ENCODE measurements at places on chromosomes 13 and 19.
A peak's percentile ranks its signal among the peaks of the same experiment; 100 is the strongest.

DNA sequence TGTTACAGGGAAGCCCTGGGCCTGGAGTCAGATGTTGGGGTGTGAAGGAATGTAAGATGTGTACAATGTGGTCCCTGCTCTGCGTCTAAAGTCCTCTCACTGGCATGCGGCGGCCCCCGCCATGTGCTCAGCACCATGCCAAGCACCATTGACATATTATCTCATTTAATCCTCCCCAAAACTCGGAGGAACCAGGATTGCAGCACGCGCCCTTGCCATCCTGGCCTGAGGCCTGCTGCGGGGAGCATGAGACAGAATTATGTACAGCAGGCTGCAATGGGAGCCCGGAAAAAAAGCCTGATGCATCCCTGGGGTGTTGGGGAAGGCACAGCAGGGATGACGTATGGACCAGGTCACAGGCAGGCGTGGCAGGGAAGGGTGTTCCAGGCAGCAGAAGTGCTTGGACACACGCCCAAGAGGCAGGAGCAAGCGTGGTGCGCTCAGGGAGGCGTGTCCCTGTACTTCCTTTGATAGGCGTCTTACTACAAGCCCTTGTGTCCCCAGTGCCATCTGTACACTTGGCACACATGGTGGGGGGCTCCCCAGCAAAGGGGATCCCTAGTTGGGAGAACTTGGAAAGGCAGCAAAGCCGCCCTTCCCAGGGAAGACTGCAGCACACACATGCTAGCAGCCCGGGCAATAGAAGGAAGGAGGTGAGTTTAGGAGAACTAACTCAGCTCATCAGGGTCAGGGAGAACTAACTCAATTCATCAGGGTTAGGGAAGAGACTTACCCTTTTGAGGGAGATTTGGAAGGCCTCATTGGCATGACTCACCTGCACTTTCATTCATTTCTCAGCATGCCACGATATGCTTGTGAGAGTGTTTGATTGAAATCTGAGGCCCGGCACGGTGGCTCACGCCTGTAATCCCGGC, 3.4 kb downstream of the EVI5L start:
- DNase-seq = no peak

DNA sequence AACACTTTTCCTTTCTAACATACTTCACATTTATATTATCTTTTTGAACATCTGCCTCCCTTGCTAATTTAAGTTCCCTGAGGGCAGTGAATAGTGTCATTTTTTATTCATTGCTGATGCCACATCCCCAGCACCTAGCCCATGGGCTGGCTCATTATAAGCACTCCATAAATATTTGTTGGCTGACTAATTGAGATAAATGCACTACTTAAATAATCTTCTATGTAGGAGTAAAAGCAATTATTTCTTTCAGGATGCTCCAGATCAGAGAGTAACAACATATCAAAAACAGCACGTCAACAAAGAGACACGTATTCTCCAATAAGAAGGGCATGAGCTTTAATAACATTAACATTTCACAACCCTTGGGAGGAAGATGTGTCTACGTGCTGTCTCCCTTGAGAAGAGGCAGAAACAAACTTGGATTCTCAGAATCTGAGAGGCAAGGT, 228.2 kb downstream of the LHFPL6 start:
- DNase-seq = no peak

DNA sequence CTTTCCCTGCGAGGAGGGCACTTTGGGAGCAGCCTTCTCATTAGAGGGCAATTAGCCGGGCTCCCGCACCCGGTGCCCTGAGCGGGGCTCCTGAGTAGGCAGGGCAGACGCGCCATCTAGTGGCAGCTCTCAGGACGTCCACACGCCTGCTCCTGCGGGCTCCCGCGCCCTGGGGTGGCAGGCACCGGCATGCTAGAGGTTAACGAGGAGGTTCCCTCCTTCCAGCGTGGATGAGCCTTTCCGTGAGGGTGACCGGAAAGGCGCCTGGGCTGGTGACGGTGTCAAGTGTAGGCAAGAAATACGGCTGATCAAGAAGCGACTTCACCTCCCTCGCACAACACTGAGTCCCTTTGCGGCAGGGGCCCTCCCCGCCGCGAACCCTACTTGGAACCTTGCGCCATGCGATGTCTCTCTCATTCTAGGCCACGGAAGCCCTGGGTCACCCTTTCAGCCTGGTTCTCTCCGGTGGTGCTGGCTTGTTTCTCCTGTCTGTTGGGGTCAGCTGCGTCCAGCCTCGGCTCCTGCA, 67.7 kb downstream of the ALOX5AP start:
- peak; percentile 79 for DNase-seq

DNA sequence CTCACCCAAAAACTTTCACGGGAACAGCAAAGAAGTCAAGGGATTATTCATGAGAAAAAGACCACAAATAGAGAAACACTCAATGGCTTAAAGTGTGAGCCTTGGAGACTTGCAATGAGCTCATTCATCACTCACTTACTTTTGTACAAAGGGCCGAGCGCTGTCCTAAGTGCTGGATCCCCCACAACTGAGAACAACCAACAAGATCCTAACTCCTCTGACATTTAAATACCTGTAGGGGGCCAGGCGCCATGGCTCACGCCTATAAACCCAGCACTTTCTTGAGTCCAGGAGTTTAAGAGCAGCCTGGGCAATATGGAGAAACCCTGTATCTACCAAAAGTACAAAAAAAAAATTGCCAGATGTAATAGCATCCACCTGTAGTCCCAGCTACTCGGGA, 29.4 kb upstream of the ZNF507 start:
- DNase-seq = no peak

Measured in T-helper 1 cell (primary cell).